ENCODE measurements at places on chromosomes 4 and X.

- no peak for DNase-seq
These were observed 12.0 kb upstream of the CD38 start for GRCh38 chr4:15765910-15766697.

- DNase-seq = no peak
These were observed 9.5 kb downstream of the HPGDS start for GRCh38 chr4:94332983-94333590.

- no peak for DNase-seq
These were observed 82.4 kb upstream of the TFDP3 start for GRCh38 chrX:133300591-133300990.

DNA sequence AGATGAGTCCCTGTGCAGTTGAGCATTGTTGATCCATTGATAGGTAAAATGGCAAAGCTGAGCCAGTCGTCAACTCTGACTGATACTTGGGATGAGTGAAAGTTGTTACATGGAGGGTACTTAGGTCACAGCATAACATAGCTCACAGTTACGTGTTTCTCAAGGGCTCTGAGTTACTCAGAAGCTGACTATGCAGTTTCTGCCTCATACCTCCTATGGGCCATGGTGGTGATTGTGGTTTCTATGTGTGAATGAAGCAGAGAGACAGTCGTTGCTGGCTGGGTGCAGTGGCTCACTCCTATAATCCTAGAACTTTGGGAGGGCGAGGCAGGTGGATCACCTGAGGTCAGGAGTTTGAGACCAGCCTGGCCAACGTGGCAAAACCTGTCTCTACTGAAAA is 30.8 kb downstream of the FRMPD3 start:
- no peak for DNase-seq

- no peak for DNase-seq
These were observed 29.5 kb upstream of the PSAPL1 start for GRCh38 chr4:7464259-7464655.

- no peak for DNase-seq
These were observed 1.9 kb downstream of the PHOX2B start for GRCh38 chr4:41746440-41747229.

GRCh38 chr4:169557061-169557636 is 55.2 kb downstream of the NEK1 start:
- DNase-seq = no peak

- DNase-seq = no peak
These were observed 117.2 kb downstream of the CFAP299 start for GRCh38 chr4:80452768-80453167.

DNA sequence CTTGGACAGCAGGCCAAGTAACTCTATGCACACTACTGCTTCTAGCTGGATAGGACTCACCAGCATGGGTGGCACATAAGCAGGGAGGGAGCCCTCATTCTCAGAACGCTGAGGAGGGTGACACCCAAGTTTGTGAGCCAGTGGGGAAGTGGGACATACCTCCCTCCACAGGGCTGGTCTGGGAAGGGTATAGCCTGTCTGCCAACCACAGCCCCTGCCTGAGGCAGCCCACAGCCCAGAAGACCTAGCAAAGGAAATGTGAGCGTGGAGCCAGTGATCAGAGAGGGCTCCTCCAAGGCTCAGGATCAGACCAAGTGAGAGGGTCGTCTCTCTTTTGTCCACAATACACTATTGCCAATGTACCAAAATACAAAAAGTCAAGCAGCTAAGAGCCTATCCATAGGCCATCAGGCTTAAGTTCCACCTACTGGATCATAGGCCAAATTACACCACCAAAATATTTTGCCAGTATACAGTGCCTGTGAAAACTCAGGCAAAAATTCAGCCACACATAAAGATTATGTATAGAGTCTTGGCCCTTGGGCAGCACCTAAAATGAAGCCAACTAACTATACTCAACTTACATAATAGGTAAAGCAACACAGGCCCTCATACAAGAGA is 1203.1 kb downstream of the PCDH18 start:
- no peak for DNase-seq

DNA sequence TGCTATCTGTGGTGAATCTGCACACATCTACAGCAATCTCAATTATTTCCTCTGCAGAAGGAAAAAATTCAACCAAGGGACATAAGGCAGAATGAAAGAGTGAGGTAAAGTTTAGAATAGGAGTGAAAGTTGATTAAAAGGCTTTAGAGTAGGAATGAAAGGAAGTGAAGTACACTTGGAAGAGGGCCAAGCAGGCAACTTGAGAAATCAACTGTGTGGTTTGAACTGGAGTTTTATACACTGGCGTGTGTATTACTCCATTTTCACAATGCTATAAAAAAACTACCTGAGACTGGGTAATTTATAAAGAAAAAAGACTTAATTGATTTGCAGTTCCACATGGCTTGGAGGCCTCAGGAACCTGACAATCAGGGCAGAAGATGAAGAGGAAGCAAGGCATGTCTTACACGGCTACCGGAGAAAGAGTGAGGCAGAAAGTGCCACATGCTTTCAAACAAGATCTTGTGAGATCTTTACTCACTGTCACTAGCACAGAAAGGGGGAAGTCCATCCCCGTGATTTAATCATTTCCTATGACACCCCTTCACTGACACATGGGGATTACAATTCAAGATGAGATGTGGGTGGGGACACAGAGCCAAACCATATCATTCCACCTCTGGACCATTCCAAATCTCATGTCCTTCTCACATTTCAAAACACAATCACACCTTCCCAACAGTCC is 234.8 kb downstream of the IL15 start:
- DNase-seq = no peak

- DNase-seq = peak; percentile 8
These were observed 127.3 kb downstream of the DCHS2 start for GRCh38 chr4:154364066-154364845.

DNA sequence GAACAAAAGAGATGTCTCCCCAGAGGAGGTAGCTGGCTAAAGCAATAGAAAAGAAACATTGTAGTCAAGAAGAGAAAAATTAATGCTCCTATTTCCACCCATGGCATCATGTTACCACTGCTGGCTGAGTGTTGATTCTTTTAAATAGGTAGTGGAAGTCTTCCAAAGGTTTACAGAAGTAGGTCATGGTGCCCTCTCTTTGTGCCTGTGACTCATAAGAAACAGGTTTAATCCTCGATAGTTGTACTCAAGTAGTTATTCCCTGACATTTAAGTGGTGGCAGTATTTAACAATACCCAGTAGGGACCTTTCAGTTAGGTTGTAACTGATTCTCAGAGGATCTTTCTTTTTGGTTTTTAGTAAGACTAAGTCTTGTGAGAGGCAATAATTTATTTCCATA is 247.8 kb downstream of the TEX13A start:
- DNase-seq = no peak

DNA sequence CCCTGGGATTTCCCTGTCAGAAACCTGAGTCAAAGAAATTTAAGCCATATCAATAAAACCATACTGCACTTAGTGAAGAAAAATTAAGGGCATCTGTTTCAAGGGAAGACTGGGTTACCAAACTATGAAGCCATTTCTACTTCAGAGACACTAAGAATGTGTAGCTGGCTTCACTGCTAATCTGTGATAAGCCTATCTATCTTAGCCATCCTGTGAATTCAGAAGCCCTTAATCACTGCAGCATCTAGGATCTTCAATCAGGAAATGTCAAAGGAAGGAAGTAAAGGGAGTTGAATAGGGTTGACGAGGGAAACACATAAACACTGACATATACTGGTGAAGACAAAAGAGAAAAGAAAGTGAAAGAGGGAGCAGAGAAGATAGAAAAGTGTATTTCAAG is 777.6 kb upstream of the DIAPH2 start:
- DNase-seq = no peak

- no peak for DNase-seq
These were observed 23.8 kb downstream of the ENPP6 start for GRCh38 chr4:184193556-184194525.

DNA sequence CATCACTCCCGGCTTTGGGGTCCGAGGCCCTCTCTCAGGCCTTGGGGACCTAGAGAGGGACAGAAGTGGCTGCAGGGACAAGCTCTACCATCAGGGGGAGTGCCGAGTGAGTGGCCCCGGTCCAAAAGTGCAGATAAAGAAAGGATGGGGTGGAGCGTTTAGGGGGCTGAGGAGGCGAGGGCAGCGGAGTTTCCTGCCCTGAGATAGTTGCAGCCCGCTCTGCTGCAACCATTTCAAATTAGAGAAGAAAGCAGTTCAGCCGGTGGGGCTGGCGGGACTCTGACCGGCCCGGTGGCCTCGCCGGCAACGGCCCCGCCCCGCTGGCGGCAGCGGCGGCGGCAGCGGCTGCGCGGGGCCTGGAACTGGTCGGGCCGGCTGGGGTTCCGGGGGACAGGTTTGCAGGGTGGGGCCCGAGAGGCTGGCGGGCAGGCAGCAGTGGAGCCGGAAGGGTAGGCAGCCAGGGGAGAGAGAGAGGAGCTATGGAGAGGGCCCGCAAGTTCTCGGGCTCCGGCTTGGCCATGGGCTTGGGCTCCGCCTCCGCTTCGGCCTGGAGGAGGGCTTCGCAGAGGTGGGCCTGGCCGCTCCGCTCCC is 7.6 kb downstream of the DLG3 start:
- DNase-seq = peak; percentile 40

GRCh38 chr4:32858361-32858760 is 2138.2 kb downstream of the PCDH7 start:
- no peak for DNase-seq

GRCh38 chrX:44063606-44064005 is 90.4 kb upstream of the NDP start:
- DNase-seq = no peak

- peak; percentile 52 for DNase-seq
These were observed 1.1 kb upstream of the SLC10A7 start for GRCh38 chr4:146522869-146523205.

- no peak for DNase-seq
These were observed 1614.4 kb downstream of the PCDH19 start for GRCh38 chrX:98795636-98796035.

DNA sequence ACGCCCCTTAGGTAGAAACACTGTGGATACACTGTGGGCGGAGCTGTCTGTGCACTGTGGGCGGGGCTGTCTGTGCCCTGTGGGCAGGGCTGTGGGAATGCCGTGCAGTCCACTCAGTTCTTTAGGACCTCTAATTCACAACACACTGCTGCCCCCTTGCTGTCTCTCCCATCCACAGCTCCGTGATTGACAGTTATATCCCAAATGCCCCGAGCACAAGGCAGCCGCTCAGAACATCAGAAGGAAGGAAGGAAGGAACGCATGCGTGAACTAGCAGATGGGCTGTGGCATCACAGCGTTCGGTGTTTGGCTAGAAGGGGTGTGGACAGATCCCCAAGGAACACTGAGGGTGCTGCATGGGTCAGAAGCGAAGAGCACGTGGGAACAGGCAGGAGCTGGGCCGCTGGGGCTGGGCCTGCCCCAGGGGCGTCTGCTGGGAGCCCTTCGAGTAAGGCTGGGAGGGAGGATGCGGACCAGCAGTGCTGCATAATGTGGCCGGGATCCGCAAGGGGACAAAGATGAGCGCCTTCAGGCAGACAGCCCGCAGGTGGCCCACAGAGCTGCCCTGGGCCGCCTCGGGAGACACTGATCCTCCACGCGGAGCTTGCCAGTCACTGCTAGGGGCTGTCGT is 29.8 kb downstream of the ACOX3 start:
- DNase-seq = peak; percentile 50

DNA sequence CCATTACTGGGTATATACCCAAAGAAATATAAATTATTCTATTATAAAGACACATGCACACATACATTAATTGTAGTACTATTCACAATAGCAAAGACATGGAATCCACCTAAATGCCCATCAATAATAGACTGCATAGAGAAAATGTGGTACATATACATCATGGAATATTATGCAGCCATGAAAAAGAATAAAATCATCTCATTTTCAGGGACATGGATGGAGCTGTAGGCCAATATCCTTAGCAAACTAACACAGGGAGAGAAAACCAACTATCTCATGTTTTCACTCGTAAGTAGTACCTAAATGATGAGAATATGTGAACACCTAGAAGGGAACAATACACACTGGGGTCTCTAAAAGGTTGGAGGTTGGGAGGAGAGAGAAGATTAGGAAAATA is 86.0 kb upstream of the GALNTL6 start:
- DNase-seq = no peak

GRCh38 chr4:93791570-93792195 is 36.9 kb upstream of the ATOH1 start:
- DNase-seq = peak; percentile 28

DNA sequence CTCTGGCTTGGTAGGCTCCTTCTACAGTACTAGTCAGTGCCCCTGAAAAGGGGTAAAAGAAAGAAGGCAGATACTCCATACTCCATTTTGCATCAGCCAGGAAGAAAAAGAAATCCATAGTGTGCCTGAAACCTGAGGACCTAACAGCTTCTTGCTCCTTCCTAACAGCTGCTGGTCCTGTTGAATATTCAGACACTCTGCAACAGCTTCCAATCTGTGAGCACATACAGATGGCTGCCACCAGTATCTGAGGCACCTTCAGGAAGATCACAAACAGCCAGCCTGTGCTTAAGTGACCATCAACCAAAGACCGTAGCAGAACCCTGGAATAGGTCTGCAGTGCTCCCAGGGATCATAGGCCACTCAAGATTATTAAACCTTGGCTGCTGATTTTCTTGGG is 4.3 kb downstream of the GIMD1 start:
- no peak for DNase-seq

DNA sequence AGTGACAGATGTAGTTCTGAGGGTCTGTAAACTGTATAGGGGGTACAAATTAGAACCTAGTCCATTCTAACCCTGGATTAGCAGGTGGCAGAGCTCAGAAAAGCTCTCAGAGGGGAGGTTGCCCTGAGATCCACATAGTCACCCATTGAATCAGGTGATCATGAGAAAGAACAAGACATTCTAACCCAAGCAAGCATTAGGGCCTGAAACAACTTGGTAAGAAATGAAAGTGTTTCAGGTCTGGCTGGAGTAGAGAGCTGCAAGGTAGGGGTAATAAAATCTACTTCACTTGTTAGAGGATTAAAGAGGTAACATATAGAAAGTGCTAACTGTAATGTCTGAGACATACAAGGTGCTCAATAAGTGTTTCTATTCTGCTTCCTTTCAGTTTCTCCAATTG is 8.8 kb upstream of the BMP2K start:
- DNase-seq = no peak

- no peak for DNase-seq
These were observed 4.6 kb downstream of the AFP start for GRCh38 chr4:73440653-73441052.

DNA sequence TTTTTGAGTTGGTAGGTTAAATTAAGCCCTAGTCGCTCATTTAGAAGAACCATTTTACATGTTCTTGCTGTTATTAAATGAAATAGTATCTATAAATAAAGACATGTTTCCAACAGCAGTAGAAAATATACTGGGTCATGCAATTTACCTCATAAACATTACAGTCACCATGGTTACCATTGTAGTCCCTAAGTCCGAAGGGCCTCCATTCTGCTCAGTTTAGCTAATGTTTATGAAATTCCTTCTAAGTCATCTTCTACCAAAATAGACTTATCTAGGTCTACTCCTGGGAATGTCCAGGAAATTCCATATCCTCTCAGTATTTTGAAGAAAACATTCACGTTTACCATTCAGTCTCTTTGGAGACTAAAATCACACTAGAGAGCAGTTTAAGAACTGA is 292.5 kb upstream of the DCAF8L1 start:
- DNase-seq = no peak

- DNase-seq = no peak
These were observed 549.8 kb upstream of the FAM241A start for GRCh38 chr4:111595456-111595855.

GRCh38 chrX:45852884-45853283 is 652.2 kb upstream of the DIPK2B start:
- no peak for DNase-seq
